ENCODE measurements at places on chromosomes 5 and 9. TPM values are rescaled to one million over a fixed set of nuclear protein-coding genes. Genes with fewer than 3 reads are reported as not detected.

The CCDC192 gene
- total RNA-seq = not detected

The DMRT3 gene
- 0.24 TPM for total RNA-seq

The CD74 gene
- 4,221 TPM for total RNA-seq

The OLFML2A gene
- total RNA-seq = 22.3 TPM

The CER1 gene
- not detected for total RNA-seq

The TSLP gene
- total RNA-seq = 1.3 TPM

The GNA14 gene
- total RNA-seq = 15.6 TPM

The CAMK4 gene
- 2.7 TPM for total RNA-seq
